ENCODE measurements at places on chromosomes 11 and 22.

DNA sequence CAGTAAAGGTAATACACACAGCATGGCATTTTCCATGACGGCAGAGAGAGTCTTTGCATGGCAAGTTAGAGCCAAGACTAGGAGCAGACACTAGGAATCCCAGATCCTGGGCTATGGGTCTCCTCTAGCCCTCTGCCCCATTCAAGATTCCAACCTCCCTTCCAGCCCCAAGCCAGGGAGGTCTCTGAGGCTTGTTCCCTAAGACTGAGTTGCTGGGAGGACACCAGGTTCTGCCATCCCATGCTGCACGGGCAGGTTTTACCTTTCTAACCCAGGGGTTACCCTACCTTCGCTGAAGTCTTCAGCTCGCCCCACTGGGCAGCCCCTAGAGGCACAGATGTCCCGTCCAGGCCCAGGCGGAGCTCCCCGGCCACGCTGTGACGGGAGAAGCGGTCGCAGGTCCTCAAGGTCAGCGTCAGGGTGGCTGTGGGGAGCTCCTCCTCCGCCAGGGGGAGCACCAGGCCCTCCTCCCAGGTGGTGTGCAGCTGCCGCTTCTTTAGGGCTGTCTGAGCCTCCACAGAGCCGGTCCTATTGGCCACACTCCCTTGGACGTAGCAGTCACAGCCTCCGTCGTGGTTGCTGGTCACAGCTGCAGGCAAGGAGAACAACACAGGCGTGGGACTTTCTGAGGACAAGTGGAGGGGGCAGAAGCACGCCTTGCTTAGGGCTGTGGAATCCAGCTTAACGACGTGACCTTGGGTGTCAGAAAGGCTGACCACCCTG is 33.8 kb downstream of the SYT13 start:
- H3K36me3 ChIP-seq = no peaks in the 10 kb centered on the region
- H3K27me3 ChIP-seq = peaks cover 63% of the 10 kb centered on the region
- no peak overlapping the region for H3K27ac ChIP-seq
- H3K4me3 ChIP-seq = no peak overlapping the region
- H3K4me1 ChIP-seq = peaks cover 9% of the 10 kb centered on the region

DNA sequence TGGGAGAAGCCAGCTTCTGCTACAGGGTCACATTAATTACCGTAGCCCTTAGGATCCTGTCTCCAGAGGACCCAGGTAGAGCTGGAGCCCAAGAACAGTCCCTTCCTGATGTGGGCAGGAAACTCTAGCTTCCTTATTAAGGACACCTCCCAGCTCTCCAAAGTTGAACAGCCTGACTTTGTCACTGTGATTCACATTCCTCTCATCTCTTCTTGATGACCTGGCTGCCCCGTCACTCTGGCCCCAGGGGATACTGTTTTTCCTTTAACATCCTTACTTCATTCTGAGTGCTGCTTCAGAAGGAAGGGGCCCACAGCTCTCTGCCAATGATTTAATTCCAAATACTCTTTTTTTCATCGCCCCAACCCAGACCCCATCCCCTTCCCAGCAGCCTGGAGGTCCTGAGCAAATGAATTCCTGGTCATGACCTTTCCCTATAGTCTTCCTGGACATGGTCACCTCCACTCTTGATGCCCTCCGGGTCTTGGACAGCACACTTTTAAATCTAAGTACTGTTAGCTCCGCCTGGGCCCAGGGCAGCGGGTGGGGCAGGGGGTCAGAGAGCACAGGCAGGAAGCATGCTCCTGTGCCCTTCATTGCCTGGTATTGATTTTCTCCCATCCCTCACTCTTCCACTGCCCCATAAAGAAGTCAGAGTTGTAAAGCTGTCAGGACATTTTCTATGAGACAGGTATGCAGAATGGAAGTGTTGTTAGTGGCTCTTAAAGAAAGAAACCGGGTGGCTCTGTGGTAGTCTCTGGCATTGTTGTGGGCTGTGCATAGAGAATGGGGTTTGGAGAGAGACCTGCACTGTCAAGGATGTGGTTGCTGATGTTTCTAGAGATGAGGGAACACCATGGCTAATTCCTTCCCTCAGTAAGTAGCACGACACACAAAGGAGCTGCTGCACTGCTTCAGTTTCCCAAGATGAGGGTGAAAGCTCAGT is 22.3 kb upstream of the SPON1 start:
- peaks cover 4% of the 10 kb centered on the region for H3K27me3 ChIP-seq
- peaks cover 58% of the 10 kb centered on the region for H3K4me1 ChIP-seq
- DNase-seq = peak; percentile 55
- peaks cover 28% of the 10 kb centered on the region for H3K36me3 ChIP-seq
- peak overlapping the region; percentile 86 for H3K27ac ChIP-seq

DNA sequence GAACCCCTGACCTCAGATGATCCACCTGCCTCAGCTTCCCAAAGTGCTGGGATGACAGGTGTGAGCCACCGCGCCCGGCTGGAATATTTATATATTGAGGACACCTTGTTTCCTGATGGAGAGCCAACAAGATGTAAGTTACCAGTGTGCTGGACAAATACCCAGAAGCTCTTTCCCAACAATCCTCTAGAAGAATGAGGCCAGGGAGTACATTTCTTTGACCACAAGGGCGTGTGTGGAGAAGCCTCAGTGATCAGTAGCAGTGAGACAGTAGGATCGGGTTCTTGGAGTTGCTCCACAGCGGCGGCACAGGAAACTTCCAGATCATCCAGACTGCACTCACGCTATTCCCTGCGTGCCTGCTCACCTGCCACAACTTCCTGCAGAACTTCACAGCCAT is 10.3 kb upstream of the POLA2 start:
- H3K27ac ChIP-seq = no peak overlapping the region
- H3K27me3 ChIP-seq = peaks cover 34% of the 10 kb centered on the region
- H3K4me3 ChIP-seq = no peak overlapping the region
- DNase-seq = no peak
- no peaks in the 10 kb centered on the region for H3K36me3 ChIP-seq

GRCh38 chr11:8065031-8065430 is 16.0 kb upstream of the TUB start:
- no peak overlapping the region for H3K4me3 ChIP-seq
- no peaks in the 10 kb centered on the region for H3K36me3 ChIP-seq
- DNase-seq = no peak
- H3K27ac ChIP-seq = no peak overlapping the region
- H3K4me1 ChIP-seq = peaks cover 16% of the 10 kb centered on the region

DNA sequence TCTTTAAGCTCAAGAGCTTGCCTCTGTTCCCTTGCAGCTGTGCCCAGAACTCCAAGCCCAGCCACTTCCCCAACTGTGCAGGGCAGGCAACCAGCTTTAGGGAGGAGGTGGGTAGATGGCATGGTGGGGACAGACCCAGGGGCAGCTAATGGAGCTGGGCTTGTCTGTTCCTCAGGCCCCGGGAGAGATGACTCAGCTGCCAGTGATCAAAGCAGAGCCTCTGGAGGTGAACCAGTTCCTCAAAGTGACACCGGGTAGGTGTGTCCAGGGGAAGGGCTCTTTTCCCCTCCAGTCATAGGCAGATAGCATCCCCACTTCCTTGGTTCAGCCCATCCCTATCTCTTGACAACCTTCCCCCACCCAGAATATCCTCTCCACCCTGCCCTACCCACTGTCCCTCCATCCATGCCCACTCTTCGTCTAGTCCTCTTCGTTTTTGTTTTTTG is 32.4 kb downstream of the CREB3L1 start:
- no peak for DNase-seq
- no peak overlapping the region for H3K4me3 ChIP-seq
- peaks cover 35% of the 10 kb centered on the region for H3K4me1 ChIP-seq
- peaks cover 9% of the 10 kb centered on the region for H3K27me3 ChIP-seq

- no peak overlapping the region for H3K27ac ChIP-seq
- no peaks in the 10 kb centered on the region for H3K36me3 ChIP-seq
- H3K4me3 ChIP-seq = no peak overlapping the region
- peaks cover 3% of the 10 kb centered on the region for H3K27me3 ChIP-seq
- DNase-seq = no peak
- peaks cover 13% of the 10 kb centered on the region for H3K4me1 ChIP-seq
Observed at GRCh38 chr11:107770551-107770951, 58.7 kb upstream of the SLN start.

- H3K4me3 ChIP-seq = peak overlapping the region; percentile 62
- peaks cover 69% of the 10 kb centered on the region for H3K4me1 ChIP-seq
- DNase-seq = no peak
Observed at GRCh38 chr11:48109046-48109666, 107.5 kb upstream of the OR4B1 start.

- H3K4me1 ChIP-seq = no peaks in the 10 kb centered on the region
- DNase-seq = no peak
- no peak overlapping the region for H3K4me3 ChIP-seq
Observed at GRCh38 chr11:111749646-111750045, 16.5 kb downstream of the PPP2R1B start.
